Left renal cortex interstitium (tissue), 4 donors: ENCODE measurements at places on chromosomes 7 and 10.

- DNase-seq: no peak
Measured at GRCh38 chr10:24762161-24762924, 38.7 kb upstream of the ARHGAP21 start.

GRCh38 chr10:102975483-102976379 lies 57.6 kb downstream of the CNNM2 start:
- no peak for DNase-seq

GRCh38 chr7:56537952-56538351 lies 421.7 kb upstream of the NUPR2 start:
- no peak for DNase-seq

DNA sequence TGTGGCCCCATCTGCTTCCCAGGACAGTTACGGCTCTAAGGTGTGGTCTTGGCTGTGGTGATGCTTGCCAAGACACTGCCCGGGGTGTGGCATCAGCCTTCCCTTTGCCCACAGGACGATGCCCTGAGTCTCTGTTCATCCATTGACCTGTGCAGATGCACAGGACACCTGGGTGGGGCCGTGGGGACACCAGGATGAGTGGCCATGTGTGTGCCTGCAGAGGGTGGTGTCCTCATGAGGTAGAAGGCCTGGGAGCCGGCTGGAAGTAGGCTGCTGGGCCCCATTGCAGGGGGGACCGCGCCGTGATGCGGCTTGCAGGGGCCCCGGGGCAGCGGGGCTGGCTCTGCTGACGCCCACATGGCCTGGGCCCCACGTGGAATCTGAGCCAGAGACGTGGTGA lies 22.4 kb upstream of the PWWP2B start:
- DNase-seq: no peak

- DNase-seq: no peak
Measured at GRCh38 chr7:43868681-43869005, 674 bp downstream of the MRPS24 start.

- no peak for DNase-seq
Measured at GRCh38 chr10:36681751-36682632, 443.4 kb upstream of the ANKRD30A start.

DNA sequence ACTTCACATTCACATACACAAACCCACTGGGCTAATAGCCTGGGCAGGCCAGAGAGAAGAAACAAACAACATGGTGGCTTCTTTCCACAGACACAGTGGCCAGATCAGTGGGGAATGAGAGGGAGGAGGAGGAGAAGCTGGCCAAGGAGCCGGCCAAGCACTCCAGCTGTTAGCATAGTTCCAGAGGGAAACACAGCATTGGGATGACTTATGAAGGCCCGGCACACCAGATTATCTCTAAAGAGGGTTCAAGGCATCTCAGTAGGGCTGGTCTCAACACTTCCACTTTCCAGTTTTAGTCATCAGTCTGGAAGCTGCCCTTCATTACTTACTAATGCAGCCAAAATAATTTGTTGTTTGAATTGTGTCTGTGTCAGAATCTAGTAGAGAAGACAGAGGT lies 42.1 kb upstream of the GPR26 start:
- no peak for DNase-seq

- no peak for DNase-seq
Measured at GRCh38 chr10:76393875-76394706, 962.7 kb downstream of the LRMDA start.

DNA sequence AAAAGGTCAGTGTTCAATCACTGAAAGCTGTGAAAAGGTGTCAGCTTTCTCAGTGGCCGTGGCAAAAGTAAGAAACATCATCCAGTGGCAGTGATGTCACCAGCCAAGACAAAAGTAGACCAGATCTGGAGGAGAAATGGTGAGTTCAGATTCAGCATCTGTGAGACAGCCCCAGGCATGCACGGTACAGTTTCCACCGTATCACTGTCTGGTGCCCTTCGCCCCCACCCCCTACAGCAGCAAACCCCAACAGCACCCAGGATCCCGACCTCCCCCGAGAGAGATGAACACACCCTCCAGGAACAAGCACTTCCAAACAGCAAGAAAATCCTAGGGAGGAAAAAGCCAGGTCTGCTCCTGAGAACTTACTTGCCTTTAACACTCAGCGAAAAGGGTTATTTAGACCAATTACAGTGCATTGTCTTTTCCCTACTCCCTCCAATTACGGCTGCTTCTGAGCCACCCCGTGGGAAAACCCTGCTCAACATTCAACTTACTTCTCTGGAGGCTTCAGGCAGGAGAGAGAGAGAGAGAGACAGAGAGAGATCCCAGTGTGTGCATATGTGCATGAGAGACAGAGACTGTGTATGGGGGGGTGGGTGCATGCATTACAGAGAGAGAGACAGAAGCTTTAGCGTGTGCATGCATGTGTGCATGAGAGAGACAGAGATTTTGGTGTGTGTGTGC lies 189.6 kb downstream of the GRID1 start:
- no peak for DNase-seq

GRCh38 chr7:77309714-77310220 lies 106.4 kb downstream of the GSAP start:
- DNase-seq: no peak

DNA sequence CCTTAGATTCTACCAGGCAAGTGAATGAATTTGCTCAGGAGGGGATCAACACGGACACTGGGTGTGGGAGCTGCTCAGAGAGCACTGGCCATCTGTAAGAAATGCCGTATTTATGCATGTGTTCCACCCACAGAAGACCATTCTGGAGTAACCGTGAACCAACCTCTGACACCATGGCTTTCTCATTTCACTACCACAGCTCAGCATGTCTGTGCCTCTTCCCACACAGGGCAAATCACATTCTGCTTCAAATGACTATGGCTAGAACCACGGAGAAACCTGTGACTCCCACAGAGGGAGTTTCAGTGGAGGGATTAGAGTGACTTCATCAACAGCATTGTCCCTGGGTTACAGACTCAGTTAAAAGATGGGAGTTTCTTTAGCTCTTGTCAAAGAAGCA lies 893.4 kb downstream of the XPNPEP1 start:
- DNase-seq: no peak

DNA sequence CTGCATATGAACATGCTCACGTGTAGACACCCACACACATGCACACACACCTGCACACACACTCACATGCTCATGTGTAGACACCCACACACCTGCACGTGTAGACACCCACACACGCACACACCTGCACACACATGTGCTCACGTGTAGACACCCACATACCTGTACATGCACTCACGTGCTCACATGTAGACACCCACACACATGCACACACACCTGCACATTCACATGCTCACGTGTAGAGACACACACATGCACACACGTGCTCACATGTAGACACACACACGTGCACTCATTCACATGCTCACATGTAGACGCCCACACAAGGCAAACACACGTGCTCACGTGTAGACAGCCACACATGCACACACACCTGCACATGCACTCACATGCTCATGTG lies 275.8 kb downstream of the PTPRN2 start:
- no peak for DNase-seq

DNA sequence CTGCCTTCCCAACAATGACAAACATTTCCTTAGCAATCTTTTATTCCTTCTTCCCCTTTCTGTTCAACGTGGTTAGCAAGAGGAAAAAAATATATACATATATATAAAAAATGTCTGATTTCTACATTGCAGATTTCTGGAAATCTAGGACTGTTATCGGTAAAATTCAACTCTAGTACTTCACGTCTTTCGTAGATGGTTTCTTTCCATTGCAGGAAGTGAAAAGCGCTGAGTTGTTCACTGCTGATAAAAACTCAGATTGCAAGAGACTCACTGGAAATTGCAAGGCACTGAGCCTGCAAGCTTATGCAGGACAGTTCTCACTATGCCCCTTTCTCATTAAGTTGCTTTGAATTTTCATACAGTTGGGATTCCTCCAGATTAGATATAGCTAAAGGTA lies 23.9 kb downstream of the KIN start:
- no peak for DNase-seq

DNA sequence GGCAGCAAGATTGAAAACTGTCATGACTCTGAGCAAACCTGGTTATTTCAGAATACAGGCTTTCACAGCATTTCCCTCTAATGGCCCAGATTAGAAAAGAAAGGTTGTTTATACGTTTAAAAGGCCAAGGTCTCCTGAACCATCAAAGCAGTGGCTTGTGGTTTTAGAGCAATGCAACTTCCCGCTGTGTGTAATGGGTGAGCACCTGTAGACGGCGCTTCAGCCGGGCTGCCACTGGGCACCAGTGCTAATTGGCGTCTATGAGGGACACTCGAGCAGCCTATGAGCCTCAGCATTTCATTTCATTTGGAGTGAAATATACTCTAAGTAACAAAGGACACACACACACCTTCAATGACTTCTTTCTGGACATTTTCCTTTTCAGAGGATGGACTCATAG lies 671.0 kb upstream of the FZD8 start:
- no peak for DNase-seq

- DNase-seq: no peak
Measured at GRCh38 chr7:98456866-98457265, 56.0 kb upstream of the BAIAP2L1 start.

DNA sequence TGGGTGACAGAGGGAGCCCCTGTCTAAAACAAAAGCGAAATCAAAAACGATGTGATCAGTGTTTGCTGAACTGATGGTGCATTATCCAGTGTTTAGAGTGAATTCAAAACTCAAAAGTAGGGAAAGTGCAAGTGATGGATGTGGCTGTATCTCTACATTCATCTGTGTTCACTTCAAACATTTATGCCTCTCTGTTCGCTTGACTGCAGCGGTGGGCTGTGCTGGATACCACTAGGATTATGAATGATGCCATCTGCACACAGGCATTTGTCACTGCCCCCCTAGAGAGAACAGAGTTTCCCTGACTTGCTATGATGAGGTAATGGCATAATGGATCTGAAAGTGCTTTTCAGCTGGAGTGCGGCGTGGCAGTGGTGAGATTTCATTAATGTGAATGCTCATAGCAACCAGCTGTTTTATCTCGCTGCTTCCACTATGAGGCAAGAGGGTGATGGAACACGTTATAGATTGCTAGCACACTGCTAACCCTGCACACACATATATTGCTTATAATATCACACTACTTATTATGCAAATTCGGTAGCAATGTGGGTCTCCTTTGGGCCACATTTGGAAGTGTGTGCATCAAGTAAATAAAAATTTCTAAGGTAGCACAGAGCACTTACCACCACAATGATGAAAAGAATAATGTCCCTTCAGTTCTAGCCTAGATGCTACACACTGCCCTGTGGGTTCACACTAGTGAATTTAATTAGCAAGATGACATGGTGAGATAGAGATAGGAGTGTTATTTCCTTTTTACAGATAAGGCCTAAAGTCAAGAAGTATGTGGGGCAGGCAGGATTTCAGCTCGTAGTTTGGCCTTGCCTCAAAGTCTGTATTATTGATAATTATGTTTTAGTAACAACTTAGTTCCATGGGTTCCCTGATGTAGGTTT lies 164.7 kb downstream of the CAMK1D start:
- no peak for DNase-seq

- no peak for DNase-seq
Measured at GRCh38 chr7:87982116-87982515, 48.1 kb downstream of the ADAM22 start.

- no peak for DNase-seq
Measured at GRCh38 chr7:5854738-5855137, 25.9 kb upstream of the OCM start.

DNA sequence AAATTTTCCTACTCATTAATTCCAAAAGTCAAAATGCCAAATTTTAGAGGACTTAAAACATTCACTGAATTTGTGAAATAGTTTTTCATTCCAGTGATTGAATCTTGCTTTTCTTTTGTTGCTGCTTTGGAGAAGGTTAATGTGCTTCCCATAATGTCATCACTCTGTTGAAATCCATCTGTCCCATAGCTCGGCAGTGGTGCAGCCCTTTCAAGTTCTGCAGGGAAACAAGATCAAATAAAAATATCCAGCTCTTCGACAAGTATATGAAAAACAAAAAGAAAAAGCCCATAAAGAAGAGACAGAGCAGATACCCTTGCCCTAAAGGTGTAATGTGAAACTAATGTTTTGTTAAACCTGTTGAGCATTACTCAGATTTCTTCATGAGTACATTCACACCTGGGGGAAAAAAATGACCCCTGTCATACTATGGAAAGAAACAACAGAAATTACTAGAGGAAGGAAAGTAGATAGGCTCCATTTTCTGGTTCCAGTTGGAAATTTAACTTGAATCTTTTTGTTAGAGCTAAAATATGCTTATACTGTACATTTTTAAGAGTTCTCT lies 35.1 kb downstream of the AGR3 start:
- DNase-seq: no peak

GRCh38 chr7:129160161-129160905 lies 15.8 kb downstream of the TSPAN33 start:
- DNase-seq: no peak

DNA sequence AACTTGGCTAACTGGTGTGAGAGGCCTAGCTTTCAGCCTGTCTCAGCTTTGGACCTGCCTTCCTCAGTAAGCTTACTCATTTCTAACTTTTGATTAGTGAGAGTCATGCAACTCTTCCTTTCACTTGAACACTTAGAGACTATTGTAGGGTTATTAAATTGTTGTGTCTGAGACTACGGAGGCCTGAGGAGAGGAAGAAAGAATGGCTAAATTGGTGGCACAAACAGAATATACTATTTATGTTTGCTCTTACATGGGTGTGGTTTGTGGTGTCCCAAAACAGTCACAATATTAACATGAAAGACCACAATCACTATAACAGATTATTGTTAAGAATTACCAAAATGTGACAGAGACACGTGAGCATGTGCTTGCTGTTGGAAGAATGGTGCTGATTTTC lies 82.1 kb downstream of the TRIM24 start:
- DNase-seq: no peak

GRCh38 chr10:115093776-115094408 lies 727 bp downstream of the ATRNL1 start:
- DNase-seq: no peak

GRCh38 chr7:51299391-51300133 lies 17.0 kb downstream of the COBL start:
- no peak for DNase-seq

DNA sequence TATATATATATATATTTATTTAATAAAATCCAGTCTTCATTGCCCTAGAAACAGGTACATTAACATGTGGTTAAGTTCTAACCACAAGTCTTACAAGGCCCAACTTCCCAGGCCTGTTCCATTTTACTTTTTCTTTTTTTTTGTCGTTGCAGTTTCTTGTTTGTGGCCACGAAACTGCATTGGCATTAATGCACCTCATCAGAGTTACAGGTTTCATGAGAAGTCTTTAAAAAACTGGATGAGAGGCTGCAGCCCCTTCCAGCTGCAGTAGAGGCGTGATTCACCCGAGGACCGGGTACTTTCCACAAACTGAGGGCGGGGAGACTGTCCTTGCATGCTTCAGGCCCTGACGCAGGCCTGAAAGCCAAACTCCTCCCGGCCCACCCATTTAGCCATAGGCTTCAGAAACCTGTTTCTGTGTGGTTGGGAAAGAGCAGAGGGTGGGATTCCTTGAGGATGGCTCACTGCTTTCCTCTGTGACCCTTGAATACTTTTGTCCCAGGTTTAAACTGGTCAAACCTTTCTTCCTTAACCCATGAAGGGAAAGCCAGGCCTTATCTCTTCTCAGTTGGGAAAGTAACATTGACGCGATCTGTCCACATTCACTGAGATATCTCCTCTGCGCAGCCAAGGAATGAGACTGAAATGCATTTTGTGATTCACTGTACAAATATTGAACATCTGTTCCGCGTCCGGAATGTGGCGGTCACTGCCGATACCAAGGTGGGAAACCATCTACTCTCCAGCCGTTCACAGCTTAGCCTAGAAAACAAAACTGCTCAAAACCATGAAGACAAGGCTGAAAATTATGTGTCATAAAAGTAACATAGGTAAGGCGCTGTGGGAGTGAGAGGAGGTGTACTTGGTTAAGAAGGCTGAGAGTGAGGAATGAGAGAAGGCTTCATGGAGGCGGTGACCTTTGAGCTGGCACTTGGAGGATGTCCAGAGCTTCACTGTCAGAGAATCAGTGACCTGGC lies 311.7 kb downstream of the GATA3 start:
- no peak for DNase-seq
